ENCODE measurements at places on chromosomes 11 and 22.

- no peak for DNase-seq
These were observed 2.7 kb downstream of the SLC43A1 start for GRCh38 chr11:57512646-57513451.

GRCh38 chr11:107071129-107071528 is 52.9 kb upstream of the GUCY1A2 start:
- DNase-seq = no peak

DNA sequence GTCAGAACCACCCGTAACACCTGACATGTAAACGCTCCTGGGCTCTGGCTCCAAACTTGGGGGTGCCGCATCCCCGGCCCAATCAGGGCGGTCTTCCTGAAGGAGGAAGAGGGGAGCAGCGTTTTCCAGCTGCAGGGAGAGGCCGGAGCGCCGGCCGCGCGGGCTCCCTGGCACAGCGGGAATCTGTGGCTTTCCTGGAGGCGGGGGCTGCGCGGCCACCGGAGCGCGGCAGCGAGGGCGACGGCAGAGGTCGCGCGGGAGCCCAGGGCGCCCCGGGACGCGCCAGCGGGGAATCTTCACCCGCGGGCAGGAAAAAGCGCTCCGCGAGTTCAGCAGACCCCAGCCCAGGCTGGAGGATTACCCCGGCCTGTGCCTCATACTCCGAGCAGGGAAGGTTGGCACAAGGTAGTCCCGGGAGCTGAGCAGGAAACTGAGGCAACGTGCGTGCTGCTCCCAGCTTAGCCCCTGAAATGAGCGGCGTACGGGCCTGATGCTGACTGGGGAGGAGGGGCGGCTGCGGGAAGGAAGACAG is 600 bp upstream of the ESAM start:
- DNase-seq = peak; percentile 38

GRCh38 chr11:69841859-69842698 is 22.9 kb upstream of the FGF3 start:
- peak; percentile 28 for DNase-seq

GRCh38 chr22:29213493-29213892 is 7.8 kb downstream of the EMID1 start:
- DNase-seq = no peak

DNA sequence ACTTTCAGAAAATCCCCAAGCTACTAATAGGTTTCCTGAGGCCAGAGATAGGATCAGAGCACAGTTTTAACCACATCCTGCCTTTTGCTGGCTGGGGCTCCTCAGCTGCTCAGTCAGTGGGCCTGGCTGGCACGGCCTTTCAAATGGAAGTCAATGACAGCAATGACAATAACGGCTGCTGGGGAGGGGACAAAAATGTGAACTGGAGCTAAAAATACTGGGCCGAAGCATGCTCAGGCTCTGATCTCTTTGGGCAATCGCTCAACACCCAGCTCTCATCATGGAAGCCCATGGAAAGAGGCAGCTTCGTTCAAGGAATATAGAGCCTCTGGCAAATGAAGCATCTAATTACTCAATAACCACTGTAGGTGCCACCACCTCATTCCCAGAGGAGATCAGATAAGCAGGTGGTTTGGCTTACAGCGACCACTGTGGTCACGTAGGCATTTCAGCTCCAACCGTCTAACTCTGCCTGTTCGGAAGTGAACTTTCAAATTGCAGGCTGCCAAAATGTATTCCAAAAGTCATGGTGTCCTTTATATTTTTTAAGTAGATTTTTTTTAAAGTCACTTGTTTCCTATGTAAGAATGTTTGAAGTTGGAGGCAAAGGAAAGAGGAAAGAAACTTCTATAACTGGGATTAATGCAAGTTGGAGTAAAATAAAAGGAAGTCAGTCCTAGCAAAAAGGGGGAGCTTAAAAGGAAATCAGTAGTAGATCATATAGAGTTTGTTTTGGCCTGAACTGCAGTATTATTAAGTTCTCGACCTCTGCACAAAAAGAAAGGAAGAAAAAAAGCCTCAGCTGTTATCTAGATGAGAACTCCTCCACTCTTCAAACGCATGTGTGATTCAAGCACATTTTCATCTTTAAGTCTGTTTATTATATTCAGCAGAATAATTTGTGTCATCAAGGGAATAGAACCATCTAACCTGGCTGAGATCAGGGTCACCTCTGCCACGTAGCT is 14.1 kb downstream of the WT1 start:
- DNase-seq = peak; percentile 30

DNA sequence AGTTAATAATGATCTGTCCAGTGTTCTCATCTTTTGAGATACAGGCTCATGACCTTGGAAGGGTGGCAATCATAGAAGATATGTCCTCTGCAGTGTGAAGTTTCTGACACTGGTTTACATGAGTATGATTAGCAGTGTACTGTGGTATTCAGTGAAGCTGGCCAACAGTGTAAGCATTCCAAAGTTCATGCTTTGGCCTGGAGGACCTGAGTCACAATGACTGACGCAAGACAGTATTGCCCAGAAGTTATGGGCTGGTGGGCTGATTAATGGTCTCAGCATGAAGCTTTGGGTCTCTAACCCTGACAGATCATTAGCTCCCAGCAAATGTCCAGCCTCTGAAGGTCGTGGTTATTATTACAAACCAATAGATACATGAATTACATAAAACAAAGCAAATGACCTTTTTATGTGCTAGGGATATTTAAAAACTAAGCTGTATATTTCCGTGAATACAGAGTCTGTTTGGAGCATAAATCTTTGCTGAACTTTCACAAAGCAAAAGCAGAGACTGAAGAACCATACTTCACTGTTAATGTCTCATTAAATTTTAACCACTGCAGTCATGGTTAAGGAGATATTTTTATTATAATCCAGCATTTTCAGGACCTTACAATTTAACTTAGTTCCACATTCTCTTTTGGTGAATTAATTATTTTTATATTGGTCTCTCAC is 28.3 kb upstream of the USP47 start:
- no peak for DNase-seq

- DNase-seq = peak; percentile 51
These were observed 72.0 kb downstream of the SYN3 start for GRCh38 chr22:32985899-32986765.

DNA sequence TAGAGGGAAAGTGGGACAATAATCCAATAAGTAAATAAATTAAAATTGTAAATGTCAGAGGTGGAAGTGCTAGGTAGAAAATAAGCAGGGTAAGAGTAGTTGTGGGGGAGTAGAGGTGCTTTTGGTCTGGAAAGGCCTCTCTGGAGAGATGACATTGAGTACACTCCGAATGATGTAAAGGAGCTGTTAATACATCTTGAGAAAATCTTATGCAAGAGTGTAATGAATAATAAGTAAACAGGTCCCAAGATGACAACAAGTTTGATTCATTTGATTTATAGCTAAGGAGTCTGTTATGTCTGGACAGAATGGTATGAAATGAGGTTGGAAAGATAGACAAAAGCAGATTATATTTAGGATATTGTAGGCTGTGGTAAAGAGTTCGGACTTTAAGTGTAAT is 87.5 kb downstream of the TMEM135 start:
- no peak for DNase-seq

DNA sequence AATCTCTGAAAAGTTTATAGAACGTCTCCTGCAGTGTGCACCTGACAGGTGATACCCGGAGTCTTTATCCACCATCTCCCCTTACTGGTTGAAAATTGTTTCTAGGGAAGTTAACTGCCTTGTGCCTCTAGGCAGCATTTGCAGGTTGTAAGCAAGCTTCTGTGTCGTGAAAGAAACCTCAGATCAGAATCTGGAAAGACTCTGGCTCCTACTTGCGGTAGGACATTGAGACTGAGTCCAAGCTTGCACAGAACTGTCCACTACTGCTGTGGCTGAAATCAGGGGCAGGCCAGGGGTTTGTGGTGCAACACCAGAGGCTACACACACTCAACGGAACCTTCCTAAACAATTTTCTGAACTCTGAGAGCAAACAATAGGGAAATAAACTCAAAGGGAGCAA is 34.8 kb upstream of the MYOD1 start:
- DNase-seq = no peak

DNA sequence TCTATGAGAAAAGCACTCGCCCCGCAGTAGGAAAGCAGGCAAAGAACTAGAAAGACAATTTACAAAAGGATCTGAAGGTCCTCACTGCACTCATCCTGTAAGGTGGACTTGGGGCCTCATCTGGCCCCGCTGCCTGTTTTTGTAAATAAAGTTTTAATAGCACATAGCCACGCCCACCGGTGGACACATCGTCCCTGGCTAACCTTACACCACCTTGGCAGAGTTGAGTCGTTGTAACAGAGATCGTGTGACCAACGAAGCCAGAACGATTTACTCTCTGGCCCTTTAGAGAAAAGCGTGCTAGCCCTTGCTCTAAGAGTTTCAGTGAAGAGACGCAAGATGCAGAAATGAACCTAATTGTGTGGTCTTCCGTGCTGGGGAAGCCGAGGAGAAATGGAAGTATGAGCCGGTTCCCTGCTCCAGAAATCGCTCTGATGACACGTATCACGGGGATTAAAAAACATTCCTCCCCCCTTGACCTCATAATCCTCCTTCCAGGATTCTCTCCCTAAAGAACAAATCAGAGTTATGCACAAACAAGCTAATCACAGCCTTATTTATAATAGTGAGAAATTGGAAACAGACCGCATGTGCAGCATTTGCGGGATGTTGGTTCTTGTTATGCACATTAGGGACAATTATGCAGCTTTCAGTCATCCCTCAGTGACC is 80.1 kb downstream of the CDKN1C start:
- no peak for DNase-seq

GRCh38 chr11:11763796-11764422 is 77.9 kb upstream of the USP47 start:
- DNase-seq = no peak

DNA sequence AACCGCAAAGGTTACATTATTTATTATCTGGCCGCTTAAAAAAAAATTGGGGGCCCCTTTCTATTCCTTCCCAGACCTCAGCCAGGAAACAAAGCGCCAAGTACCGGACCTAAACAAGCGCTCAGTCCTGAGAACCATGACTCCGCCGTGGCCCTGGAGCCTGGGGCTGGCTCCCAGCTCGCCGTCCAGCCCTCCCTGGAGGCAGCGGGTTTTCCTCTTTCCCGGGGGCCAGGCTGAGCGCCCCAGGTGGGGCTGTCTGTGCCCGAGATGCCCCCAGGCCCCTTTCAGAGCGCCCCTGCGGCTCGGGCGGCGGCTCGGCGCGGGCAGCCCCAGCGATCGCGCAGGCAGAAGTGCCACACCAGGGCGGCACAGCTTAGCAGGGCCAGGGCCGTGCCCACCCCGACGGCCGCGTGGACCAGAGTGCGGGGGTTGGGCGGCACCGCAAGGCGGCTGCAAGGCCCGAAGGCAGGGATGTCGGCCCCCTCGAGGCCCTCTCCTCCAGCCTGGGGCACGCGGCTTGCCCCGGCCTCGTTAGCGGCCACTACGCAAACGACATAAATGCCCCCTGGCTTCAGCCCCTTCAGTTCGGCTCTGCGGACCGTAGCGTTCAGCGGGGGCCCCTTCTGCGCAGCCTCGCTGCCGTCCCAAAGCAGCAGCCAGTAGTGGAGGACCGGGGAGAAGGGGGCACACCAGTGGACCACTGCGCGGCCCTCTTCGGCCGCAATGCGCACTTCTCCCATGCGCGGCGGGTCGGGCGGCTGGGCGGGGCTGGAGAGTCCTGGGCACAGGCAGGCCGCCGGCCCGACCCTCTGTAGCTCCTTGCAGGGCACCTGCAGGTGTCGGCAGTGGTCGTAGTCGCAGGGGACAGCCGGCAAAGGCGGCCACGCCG is 1.6 kb downstream of the LRRN4CL start:
- no peak for DNase-seq

DNA sequence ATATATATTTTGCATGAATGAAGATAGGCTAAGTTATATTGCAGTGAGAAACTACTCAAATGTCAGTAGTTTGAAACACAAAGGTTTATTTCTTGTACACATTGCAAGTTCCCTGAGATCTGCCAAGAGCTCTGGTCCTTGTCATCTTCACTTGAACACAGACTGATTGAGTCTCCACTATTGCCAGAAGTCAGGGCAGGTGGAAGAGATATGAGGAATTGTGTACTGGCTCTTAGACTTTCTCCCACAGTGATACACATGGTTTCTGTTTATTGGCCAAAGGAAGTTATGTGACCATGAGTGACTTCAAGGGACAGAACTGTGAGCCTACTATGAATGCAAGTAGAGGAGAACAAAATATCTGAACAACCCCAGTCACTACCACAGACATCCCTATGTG is 44.2 kb downstream of the PPFIBP2 start:
- DNase-seq = no peak

DNA sequence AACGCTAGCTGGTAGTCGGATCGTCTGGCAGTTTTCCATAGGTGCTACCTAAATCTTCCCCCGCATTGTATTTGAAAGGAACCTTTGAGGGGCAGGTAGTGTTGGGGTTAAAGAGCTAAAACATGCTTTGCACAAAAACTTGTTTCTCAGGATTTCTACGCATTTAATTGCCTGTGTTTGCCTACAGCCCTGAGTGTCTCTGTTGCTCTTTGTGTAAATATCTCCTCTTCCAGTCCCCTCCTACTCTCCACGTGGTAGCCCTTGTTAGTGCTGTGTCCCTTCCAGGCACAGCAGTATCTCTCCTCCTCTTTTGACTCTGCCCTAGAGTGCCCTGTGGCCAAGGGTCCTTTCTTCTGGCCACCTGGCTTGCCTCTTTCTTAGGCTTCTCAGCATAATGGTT is 81.7 kb downstream of the BARX2 start:
- no peak for DNase-seq

GRCh38 chr11:46736146-46736545 is 17.1 kb downstream of the F2 start:
- DNase-seq = no peak

DNA sequence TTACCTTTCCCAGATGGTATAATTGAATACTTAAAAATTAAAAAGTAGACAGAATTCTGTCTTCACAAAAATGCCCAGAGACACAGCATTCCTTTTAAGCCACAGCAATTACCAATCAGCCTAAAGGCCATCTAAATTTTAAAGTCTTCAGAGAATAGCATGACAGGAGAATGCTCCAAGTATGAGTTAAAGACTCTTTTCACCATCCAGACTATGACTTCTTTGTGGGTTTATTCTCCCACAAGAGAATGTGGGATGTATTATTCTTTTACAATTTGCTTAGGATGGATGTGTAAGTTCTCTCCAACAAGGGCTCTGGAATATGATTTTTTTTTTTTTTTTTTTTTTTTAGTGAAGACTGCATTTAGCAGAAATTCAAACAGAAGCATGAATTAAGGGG is 249.9 kb downstream of the TTC28 start:
- DNase-seq = no peak

DNA sequence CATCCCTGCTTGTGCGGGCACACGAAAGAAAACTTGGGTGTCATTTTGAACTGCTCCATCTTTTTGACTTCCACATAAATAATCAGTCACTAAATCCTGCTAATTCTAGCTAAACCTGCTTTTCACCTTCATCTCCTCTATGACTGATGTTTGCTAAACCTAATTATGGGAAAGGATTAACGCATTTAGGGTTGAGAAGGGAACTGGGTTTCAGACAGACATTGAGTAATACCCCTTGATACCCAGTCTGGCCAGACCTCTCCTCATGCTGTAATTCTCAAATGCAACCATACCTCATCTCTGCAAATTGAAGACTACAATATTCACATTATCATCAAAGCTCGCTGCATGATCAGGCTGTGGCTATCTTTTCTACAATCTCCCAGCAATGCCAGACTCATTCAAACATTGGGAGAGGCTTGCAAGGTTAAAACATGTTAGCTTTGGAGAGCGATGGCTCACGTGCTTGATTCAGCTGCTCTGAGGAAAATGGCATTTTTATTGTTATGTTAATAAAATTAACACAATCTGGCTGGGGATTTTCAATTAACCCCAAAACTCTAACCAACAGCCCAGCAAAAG is 2.4 kb downstream of the HPS4 start:
- DNase-seq = no peak
